ENCODE measurements at places on chromosomes 4 and X.

DNA sequence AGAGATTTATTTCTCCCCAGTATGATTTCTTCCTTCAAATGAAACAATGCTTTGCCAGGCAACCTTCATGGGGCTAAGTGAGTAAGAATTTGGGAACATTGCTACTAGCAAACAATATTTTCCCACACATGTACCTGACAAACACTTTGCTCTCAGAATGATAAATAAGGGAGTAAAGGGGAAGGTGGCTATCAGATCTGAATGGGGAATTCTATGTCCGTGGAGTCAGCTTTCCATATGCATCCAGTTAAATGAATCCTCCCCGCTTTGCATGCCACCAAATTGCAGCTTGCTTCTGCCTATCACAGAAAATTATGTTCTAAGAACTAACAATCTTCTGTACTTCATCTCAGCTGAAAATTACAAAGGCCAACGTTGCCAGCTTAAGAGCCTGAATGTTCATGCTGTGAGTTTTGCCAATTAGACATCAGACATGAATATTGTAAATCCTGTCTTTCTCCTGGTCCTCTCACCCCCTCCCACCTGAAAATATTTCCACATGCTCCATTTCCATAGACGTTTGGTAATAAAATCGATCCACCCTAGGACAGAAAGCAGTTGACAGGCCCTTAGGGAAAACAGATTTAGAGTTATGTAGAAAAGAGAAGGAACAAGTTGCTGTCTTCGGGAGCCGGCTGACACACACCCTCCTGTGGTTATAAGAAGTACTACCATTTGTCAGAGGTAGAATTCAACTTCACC, 6.3 kb downstream of the MEPE start:
- no peak for DNase-seq

DNA sequence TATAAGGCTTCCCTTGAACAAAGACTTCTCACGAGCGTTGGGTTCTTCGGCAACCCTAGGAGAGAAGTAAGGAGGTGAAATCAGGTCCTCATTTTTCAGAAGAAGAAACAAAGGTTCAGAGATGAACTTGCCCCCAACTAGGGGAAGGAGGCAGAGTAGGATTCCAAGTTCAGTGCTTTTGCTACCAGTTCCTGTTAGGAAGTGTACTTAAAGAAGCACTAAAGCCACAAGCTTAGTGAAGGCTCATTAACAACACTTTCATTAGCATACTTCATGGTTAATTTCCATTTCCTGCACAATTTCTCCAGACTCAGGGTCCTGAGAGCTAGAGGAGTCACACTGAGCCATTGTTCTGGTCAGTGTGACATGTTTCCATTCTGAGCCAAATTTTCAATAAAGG, 52.1 kb downstream of the VSIG4 start:
- no peak for DNase-seq

GRCh38 chrX:154084449-154085300, 12.8 kb downstream of the MECP2 start:
- DNase-seq = no peak

GRCh38 chr4:47624031-47624441, 139.0 kb downstream of the ATP10D start:
- DNase-seq = no peak

- no peak for DNase-seq
These were observed 10.1 kb downstream of the SH3D19 start for GRCh38 chr4:151315212-151315886.

DNA sequence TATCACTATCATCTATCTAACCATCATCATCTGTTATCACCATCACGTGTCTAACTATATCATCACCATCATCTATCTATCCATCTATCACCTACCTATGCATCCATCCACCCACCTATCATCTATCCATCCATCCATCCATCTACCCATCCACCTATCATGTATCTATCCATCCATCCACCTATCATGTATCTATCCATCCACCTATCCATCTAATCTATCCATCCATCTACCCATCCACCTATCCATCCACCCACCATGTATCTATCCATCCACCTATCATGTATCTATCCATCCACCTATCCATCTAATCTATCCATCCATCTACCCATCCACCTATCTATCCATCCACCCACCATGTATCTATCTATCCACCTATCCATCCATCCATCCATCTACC, 316.7 kb downstream of the DHRSX start:
- DNase-seq = no peak
